ENCODE measurements at places on chromosomes 7 and 10.
A peak's percentile ranks its signal among the peaks of the same experiment; 100 is the strongest.

- DNase-seq, result no peak
Observed at GRCh38 chr7:41116817-41117216, 586.1 kb downstream of the INHBA start.

DNA sequence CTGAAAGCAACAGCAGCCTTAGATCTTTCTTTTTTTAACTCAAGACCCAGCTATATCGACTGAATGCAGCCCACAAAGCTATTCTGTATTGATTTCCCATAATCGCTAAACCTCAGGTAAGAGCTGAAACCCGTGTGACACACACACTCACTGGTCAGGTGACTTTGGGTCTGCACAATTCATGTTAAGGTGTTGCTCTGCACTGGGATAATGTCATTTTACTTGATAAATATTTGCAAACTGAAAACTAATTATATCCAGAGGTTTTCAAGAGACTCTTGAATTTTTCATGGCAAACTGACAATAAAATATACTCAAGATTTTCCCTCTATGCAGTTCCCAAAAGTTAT is 33.1 kb downstream of the SCRN1 start:
- DNase-seq, result no peak

- no peak for DNase-seq
Observed at GRCh38 chr7:103541026-103541425, 95.0 kb upstream of the SLC26A5 start.

DNA sequence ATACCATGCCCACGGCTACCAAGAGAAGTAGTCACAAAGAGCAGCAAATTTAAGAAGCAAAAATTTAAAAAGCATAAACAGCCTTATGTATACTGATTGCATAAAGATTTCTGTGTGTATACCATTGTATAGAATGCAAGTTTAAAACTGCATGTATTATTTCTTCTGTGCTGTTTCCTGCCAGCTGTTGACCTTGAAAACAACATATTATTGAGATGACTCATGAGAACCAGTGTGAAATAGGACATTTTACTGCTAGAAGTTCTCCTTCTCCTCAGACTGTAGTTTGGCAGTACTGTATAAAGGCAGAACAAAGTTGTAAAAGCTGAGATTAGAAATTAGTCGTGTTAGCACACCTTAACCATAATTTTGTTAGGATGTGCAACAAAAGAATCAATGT is 42.3 kb upstream of the SGCE start:
- DNase-seq, result peak; percentile 82

- peak; percentile 45 for DNase-seq
Observed at GRCh38 chr10:88986549-88987242, 3.9 kb upstream of the FAS start.

DNA sequence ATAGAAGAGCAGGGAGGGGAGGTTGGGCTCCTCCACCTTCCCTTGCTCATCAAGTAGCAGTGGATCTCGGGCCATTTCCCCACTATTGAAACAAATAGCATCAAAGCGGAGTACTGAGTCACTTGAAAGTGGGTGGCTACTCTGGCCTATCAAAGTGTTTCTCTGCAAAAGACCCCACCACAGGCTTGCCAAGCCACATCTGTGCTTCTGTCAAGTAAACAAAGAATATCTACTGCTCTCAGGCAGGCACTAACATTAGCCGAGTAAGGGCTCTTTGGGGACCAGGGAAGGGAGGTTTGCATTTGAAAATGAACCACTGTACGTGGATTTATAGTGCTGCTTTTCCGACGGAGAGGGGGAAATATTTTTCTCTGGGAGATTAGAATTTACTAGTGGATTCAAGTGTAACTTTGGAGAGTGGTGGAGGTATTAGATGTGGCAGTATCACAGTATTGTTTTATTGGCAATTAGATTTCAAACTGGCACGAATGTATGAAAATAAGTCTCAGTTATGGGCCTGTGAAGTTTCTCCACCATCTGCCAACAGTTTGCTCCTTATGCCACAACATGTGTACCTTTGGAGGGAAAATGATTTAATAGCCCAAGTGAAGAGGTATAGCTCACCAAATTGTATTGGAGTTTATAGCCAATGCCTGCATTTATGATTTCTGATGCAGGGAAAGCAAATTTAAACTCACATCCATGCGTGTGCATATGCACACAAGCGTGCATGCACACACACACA is 97.5 kb downstream of the RPS24 start:
- DNase-seq, result no peak

GRCh38 chr7:140595468-140596092 is 45.0 kb downstream of the DENND2A start:
- no peak for DNase-seq

DNA sequence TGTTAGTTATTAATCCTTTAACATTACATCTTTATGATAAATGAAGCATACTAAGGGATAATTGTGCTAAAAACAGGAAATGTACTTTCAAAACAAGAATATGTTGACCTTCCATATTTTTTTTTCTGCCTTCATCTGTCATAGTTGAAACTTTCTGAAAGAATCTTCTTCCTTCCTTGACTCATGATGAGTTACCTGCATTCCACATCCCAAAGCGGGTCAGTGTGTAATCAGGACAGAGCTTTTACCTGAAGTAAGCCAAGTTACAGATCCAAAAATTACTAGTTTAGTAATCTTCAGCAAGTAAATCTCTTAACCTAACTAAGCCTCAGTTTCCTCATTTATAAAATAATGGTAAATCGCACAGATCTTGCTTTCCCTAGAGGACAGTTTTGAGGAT is 13.4 kb upstream of the ARL4A start:
- no peak for DNase-seq

DNA sequence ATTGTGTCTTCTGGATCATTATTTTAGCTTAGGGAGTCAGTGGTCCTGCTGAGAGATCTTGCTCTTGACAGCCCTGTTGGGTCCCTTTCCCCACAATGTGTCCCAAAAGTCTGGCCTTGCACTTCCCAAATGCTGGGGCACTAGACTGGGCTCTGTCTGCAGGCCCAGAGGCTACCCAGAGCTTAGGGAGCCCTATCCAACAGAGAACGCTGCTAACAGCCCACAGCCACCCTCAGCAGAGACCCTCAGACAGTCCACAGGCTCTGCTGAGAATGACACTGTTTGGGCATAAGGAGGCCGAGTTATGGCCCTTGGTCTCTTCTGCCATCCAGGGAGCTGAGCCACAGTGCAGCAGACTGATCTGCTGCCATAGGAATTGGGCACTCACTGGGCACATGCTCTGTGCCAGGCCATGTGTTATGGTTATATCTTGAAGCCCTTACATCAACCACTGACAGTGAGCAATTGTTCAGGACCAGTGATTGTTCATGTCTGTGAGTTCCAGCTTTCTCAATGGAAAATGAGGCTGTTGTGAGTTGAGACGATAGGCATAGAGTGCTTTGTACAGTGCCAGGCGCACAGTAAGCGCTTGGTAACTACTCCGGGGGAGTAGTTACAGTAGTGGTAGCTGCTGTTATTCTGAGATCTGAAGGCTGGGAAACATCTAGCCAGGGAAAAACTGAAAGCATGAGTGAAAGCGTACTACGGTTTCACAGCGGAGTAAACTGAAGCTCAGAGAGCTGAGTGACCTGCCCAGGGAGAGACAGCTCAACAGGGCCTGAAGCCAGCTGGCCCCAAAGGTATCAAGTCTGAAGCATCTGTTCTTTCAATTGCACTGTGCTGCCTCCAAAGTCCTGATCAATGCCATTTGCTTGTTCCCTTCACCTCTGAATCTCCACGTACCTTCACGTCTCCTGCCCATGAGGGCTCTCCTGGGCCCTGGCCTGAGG is 77.6 kb upstream of the PRLHR start:
- DNase-seq, result no peak

DNA sequence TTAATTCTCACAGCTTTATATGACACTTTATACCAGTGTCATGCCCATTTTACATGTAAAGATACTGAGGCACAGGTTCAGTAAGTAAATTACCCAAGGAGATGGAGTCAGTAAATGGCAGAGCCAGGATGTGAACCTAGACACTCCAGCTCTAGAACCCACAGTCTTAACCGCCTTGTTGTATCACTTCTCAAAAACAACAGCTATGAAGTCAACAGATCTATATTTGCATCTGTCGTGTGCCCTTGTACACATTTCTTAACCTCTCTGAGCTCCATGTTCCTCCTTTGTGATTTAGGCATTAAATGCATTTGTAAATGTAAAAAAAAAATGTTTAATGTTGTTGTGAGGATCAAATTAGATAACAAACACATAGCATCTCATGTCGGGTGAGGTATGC is 716.2 kb downstream of the SUGCT start:
- no peak for DNase-seq

DNA sequence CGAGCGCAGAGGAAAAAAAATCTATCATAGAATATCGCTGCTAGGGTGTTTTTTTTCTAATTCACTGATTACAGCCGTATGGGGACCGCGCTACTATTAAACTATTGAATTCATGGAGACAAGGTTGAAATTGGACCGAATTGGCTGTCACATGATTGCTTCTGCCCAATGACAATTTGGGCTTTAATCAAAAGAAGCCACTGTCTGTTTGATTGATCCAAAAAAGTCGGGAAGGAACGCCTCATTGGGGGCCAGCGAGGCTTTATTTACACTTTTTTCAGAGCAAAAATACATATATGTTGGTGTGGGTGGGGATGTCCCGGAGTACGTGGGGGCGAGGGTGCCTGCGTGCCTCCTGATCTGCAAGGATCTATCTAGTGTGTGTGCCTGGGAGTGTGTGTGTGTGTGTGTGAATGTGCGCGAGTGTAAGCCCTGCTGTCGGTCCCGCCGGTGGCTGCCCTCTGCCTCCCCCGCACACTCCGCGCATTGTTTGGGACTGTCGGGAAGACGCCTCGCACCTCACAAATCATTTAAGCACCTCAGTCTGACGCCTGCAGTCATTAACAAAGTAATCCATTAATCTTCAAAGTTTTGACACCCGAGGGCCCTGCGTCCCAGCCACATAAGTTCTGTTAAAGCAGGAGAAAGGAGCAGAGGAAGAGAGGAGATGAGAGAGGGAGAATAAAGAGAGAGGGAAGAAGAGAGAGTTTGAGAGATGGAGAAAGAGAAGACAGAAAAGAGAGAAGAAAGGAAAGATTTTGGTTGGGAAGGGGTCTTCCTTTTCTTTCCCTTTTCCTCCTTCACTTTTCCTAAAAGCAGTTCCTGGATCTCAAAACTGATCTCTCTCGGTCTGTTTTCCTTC is at the start of gene HOXA2:
Gene HOXA2, minus strand, starts transcription at position 103 of the 862 bp plus-strand sequence. CDS start 183 bp downstream, outside the sequence.
- no peak for DNase-seq

GRCh38 chr10:79229071-79229541 is 118.2 kb upstream of the PPIF start:
- DNase-seq, result no peak

DNA sequence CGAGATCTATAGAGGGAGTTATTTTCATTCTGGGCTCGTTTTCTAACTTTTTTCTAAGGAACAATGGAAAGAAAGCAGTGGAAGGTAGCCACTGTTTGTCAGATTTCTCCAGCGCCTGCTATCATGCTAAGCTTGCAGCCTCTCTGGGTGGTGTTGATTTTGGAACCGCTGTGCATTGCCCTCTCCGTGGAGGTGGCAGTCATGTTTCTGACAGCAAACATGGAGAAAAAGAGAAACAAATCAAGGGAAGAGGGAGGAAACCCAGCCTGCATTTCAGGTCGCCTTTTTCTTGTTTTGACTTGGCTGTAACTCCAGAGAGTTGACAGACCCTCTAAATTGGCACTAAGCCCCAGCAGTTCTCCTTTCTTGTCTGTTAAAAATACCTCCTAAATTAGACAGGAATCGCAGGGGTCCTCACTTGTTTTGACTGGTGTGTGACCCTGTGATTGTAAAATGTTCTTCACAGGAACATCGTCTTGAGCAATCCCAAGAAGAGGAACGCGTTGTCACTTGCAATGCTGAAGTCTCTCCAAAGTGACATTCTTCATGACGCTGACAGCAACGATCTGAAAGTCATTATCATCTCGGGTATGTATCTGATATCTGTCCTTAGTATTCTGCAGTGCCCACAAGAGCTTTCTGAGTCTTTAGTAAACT is 4.8 kb downstream of the ECHDC3 start:
- no peak for DNase-seq

GRCh38 chr10:24825551-24825950 is 101.9 kb upstream of the ARHGAP21 start:
- DNase-seq, result peak; percentile 32

GRCh38 chr7:27641581-27642230 is 21.0 kb downstream of the HIBADH start:
- DNase-seq, result peak; percentile 17

DNA sequence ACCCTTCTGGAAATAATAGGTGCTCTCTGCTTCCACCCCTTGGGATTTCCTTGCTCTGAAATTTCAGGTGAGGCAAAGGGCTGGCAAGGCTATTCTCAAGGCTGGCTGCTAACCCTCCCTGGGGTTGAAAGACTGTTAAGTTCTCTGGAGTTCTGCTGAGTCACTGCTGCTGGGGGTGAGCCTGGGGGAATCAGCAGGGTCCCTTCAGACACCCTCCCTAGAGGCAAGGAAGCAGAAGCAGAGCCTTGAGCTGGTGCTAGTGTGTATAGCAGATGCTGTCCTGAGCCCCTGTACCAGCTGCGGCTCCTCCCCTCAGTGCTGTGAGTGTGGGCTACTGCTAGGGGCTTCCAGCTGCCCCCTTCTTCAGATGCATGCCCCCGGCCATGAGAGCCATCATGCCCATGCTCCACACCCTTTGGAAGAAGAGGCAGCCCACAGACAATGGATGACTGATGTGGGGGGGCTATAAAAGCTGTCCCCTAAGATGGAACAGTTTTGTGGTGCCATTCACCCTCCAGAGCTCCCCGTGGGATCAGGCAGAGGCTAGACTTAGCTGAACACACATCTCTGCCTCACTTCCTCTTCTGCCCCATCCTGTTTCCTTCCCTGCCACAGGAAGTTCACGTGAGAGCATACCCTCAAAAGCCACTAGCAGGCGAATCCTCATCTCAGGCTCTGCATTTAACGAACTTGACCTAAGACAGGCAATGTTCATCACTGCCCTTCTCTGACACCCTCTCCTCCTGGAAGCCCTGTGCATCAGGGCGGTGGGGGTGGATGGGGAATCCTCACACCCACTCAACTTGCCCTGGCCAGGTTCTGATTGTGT is 91.8 kb downstream of the SH3PXD2A start:
- peak; percentile 60 for DNase-seq

DNA sequence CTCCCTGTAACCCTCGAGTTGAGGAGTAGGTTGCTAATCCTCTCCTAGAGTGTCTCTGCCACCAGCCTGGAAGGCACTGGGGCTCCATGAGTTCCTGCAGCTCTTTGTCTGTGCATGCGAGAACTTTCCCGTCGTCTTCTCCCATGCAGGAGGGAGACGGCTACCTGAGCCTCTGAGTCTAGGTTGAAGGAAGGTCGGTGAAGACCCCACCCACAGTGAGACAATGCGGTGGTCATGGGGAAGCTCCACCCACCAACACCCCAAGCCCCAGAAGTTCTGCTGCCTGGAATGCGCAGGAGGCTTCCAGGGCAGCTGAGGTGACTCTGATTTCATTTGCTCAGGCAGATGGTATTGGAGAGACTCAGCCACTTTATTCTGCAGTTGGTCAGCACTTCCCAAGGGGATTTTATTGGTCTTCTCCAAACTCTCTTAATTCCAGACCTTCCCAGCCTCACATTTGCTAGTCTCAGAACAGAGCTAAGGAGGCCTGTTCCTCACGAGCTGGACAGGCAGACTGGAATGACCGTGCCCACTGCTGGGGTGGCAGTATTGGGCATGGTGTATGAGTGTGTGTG is 36.5 kb downstream of the PTPRE start:
- no peak for DNase-seq

- DNase-seq, result no peak
Observed at GRCh38 chr10:114364726-114365125, 39.6 kb downstream of the AFAP1L2 start.
